Stimulated activated CD8-positive, alpha-beta memory T cell treated with anti-CD3 and anti-CD28 coated beads, Interleukin-15, amount 100 ng/mL, for 24 hours (primary cell): ENCODE measurements at places on chromosomes 1 and 21.

GRCh38 chr1:177772386-177772960 is 197.4 kb downstream of the SEC16B start:
- no peak for DNase-seq

GRCh38 chr1:241822846-241823245 is 25.2 kb upstream of the EXO1 start:
- DNase-seq: no peak

DNA sequence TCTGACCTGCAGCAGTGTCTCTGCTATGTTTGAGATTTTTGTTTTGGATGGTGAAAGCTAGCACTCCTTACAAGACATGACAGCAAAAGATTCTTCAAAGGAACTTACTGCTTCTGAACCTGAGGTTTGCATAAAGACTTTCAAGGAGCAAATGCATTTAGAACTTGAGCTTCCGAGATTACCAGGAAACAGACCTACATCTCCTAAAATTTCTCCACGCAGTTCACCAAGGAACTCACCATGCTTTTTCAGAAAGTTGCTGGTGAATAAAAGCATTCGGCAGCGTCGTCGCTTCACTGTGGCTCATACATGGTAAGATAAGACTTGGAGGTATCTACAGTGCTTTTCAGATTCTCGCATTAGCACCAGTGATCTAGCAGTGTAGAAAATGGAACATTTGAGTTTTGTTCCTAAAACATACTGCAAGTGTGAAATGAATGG is 200.2 kb downstream of the PDE4B start:
- no peak for DNase-seq

DNA sequence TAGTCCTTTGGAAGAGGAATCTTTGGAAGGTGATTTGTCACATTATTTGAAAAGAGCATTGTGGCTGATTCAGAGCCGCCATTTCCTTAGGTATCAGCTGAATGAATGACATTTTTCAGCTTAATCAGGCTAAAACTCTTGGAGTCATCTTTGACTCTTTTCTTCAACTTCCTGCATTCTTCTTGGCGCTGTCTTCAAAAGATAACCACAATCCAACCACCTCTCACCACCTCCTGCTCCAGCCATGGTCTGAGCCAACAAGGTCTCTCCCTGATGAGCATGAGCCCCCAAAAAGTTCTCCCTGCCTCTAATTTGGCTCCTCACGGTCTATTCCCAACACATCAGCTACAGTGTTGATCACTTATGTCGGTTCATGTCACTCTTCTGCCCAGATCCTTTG is 297.6 kb upstream of the RUNX1 start:
- DNase-seq: no peak

- DNase-seq: no peak
Observed at GRCh38 chr1:220431554-220432239, 96.2 kb upstream of the MARK1 start.

- DNase-seq: no peak
Observed at GRCh38 chr1:51325878-51326755, 4.2 kb downstream of the TTC39A start.

- DNase-seq: no peak
Observed at GRCh38 chr21:15837645-15838044, 107.9 kb downstream of the USP25 start.

DNA sequence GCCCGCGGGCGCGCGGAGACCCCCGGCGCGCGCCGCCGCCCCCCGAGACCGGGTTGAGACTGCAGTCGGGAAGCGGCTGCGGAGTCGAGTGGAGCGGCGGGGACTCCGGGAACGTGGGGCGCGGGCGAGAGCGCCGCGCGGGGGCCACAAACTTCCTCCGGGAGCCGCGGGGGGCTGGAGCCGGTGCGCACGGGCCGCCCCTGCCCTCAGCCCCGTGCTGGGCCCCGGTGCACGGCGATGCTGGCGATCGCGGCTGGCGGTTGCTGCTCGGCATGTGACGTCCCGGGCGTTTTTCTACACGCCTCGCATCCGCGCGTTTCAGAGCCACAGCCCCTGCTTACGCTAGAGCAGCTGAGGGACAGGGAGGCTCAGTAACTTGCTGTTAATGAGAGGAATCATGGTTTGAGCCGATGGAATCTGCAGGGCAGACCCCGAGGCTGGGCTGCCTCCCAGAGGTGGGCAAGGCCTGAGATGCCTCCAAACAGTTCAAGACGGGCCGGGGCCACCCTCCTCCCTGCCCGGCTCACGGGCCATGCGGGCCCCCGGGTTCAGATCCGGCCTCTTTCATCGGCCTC is 520 bp downstream of the TMEM201 start:
- DNase-seq: no peak

DNA sequence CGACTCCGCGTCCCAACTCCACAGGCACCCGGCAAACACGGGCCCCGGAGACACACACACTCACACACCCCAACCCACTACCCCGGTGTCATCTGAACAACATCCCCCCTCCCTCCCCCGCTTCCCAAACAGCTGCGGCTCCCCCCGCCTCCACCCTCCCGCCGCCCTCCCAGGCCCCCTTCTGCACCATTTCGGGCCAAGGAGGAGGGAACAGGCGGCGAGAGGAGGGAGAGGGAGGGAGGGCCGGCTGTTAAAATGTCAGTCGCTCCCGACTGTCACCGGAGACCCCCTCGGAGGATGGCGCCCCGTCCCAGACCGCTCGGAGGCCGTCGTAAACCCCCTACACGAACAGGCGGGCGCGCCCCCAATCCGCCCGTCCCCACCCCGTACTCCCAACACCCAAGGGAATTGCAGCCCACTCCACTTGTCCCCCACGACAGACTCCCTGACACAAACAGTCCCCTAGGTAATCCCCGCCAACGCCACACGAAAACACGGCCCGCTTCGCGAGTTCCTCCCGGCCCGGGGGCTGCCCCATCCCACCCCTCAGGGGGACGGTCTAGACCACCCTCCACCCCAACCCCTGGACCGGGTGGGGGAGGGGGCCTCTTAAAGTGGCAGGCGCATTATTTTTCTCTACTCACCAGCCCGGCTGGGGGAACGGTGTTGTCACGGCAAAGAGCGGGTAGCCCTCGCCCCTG is 583 bp downstream of the MEF2D start:
- no peak for DNase-seq

DNA sequence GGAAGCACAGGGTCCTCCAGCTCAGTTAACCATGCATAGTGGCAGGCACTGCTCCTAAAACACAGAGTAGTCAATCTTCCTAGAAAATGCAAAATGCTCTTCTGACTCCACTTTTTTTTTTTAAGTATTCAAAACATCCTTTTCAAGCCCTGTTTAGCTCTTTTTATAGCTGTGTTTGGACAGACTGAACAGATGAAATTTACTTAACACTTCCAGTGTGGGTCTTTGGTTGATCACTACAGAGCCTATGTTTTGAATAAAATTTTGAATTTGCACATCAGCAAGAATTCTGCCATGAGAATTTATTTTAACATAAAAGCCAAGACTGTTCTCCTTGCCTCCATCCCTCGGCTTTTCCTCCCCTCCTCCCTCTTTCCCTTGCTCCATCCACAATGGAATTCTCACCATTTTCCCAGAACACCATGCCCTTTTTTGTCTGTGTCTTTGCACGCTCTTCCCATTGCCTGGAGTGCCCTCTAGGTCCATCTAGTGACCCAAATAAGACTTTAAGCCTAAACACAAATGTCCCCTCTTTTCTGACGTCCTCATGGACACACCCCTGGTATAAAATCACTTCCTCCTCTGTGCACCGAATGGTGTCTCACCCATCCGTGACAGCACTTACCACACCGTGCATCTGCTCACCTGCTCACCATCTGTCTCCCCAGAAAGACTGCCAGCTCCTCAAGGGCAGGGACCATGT is 24.0 kb upstream of the CPT2 start:
- DNase-seq: no peak

DNA sequence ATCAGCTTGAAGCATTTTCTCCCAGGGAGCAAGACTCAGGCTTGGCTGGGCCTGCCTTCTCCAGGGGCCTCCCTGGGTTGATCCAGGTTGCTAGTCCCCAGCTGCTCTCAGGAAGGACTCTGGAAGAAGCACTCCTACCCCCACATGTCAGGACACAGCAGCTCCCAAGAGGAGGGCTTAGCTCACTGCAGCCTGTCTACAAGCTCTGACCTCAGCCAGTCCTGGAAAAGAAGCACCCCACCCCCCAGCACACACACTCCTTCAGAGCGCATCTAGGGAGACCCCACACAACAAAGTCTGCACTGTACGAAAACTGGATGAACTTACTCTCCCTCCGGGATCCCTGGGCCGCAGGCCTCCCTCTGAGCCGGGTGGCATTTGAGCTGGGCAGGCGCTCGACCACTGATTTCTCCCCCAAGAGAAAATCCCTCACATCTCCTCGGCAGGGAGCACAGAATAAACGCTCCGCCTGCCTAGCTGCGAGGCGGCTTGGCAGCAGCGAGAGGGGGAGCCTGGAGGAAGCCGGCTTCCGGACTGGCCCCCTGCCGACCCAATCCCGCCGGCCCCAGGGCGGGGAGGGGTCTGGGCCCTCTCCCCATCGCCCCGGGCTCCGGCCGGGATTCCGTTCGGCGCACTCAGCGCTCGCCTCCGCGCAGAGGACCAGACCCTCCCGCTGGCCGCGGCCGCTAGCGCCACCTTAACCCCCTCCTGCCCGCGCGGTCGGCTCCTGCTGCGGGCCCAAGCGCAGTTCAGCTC is at the start of gene KCNA2:
Gene KCNA2 (minus strand): TSS at position 458 of the 756 bp plus-strand sequence. CDS start 1,576 bp downstream, outside the sequence.
- no peak for DNase-seq

DNA sequence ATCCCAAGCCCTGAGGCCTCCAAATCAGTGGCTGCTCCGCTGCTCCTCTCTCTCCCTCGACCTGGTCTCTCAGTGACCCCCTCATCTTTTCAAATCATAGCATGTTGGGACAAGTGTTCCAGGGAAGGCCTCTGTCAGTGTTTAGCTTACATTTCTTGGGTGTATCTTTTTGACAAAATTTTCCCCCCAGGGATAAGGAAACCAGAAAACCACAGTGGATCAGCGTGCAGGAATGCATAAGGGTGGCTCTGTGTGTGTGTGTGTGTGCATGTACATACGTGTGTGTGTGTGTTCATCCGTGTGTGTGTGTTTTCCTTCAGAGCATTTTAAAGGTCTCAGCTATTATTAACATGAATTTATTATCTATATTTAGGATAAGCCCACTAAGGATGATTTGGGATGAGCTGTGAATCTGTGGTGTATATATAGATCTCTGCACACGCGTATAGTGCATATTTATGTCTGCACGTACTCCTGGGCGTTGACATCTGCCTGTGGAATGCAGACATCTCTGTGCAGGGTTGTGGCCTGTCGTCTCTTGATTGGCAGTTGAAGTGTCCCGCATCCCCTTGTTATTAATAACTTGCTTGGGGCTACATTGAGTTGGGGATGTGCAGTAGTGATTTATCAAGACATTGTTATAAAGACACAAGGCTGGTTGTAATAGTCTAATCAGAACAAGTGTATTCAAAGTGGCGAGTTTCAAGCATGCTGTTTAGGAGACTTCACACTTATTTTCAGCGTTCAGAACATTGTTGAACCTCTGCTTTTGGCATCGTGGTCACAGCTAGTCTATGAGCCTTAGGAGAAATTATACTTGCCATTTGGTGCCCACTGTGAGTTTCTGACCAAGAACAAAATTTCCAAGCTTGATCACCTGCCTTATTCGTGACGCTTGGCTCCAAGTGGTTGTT is 55.6 kb downstream of the GALNT2 start:
- no peak for DNase-seq

DNA sequence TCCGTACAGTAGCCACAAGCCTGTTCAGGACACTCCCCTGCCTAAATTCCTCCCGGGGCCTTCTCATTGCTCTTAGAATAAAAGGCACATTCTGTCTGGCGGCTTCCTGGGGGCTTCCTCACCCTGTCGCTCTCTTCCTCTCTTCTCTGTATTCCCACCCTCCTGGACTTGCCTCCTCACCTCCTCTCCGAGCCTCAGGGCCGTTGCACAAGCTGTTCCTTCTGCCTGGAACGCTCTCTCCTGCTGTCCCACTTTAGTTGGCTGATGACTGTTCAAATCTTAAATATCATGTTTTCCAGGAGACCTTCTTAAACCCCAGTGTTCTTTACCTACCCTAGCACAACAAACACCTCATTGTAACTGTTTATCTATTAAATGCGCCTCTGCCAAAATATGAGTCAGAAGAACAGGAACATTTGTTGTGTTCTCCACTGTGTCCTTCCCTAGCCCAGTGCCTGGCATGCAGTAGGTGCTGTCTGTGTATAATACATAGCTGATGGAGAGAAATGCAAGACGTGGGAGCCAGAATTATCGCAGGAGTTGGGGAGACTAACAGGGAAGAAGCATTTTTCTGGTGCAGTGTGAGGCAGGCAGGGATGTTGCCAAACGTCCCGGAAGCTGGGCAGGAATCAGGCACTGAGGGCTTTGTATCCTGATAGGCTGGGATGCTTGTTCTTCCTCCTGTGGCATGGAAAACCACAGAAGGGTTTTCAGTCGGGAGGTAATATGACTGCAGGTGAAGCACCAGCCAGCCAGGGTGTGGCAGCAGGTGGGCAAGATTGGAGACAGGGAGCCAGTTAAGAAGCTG is 24.1 kb upstream of the THRAP3 start:
- DNase-seq: no peak
